ENCODE measurements at places on chromosomes 16 and 17. TPM values are rescaled to one million over a fixed set of nuclear protein-coding genes. Genes with fewer than 3 reads are reported as not detected.

- DNase-seq, result no peak
These were observed 21.6 kb downstream of the LASP1 start for GRCh38 chr17:38891441-38891840.

BCL6B gene
- 11.2 TPM for total RNA-seq

DNA sequence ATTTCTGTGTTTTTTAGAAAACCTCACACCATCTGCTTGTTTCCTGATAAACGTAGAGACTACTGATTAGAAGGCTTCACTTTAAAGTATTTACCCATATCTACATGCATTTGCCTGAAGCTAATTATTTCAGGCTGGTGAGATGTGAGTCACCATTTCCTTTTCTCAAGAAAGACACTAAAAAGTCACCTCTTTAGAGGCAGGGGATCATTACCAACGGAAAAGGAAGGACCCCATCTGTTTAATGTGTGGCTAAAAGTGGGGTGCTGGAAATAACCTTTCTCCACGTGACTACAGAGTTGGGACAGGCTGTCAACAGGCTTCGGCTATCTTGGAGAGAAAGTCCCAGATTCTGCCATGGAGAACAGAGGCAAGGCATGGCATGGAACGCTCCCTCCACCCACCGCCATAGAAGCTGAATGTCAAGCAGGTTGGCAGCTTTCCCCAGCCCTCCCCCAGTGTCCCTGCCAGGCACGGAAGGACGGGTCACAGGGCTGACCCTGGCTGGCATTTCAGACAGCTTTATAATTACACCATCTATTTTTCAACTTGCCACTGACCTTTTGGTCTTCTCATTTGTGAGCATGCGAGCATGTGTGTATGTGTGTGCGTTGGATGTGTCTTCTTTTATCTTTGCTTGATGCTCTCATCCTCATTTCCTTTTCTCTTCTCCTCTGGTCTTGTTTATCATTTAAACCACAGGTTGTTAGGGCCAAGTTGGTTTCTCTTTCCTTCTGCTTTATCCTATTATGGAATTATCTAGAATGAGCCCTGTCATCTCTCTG lies 157.0 kb downstream of the CPPED1 start:
- no peak for DNase-seq

DNA sequence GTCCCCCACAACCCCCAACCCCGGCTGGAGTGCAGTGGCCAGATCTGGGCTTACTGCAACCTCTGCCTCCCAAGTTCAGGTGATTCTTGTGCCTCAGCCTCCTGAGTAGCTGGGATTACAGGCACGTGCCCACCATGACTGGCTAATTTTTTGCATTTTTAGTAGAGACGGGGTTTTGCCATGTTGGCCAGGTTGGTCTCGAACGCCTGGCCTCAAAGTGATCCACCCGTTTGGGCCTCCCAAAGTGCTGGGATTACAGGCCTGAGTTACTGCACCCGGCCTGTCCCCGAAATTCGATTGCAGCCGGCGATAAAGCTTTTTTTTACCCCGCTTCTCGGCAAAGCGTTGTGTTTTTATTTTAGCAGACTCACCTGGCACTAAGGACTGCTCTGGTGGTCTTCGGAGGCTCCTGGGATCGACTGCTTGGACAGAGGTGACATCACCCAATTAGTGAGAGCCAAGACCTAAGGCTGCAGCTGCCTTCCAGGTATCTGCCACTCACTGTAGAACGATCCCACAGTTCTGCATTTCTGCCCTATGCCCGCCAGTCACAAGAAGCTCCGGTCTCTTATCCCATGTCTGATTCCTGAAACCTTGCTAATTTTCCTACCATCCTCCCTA lies 82.2 kb upstream of the ARL4D start:
- no peak for DNase-seq

PHF12 gene
- total RNA-seq, result 47.1 TPM

FAM171A2 gene
- 3.5 TPM for total RNA-seq

DNA sequence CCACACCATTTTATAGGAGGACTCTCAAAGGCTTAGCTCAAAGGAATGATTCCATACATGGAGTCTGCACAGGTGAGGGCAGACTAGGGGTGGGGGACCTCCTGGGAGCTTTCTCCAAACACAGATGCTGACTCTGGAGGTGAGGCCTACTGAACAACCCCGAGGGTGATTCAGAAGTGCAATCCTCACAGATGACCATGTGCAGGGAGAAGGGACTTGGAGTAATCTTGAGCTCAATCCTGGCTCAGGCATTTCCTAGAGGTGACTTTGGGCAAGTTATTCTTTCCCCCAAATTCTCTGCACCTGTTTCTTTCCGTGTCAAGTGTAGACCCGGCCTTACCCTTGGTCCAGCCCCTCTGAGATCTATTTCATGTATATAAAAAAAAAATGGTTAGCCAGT lies 401.5 kb downstream of the SLC39A11 start:
- DNase-seq, result no peak

- DNase-seq, result no peak
These were observed 36.6 kb upstream of the ACSM2B start for GRCh38 chr16:20612551-20613480.

DNA sequence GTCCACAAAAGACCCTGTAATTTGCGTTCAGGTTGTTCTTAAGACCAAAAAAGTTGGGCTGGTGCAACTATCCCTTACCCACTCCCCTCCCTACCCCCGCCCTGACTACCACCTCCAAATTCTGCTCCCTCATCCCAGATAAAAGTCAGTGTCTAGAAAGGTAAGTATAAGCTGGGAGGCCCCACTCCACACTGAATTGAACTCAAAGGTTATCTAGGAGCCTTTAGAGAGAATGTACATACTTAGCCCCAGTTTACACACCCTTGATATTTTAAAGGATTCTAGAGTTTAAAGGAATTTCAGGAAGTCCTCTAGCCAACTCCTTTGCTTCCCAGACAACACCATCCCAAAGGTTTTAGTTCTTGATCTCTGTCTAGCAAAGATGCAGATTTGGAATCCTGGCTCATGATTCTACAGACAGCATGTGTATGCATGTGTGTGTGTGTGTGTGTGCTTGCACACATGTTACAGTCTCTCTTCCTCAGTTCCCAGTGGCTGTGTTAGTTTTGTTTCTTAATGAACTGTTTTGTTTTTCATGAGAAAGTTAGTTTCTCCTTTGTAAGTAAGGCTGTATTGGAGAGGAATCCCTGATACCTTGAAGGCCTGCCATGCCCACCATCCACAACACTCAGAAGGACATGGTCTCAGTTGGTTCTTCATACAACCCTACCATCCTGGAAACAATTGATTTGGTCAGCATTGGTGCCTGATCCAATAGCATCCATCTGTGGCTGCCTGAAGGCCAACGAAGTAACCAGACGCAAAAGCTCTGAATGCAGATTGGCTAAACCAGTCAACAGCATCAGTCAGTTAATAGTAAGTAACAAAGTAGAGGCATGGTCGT lies 281.3 kb downstream of the SOX9 start:
- no peak for DNase-seq

TBC1D3G gene
- total RNA-seq, result not detected

ANKRD13B gene
- 13.2 TPM for total RNA-seq

DNA sequence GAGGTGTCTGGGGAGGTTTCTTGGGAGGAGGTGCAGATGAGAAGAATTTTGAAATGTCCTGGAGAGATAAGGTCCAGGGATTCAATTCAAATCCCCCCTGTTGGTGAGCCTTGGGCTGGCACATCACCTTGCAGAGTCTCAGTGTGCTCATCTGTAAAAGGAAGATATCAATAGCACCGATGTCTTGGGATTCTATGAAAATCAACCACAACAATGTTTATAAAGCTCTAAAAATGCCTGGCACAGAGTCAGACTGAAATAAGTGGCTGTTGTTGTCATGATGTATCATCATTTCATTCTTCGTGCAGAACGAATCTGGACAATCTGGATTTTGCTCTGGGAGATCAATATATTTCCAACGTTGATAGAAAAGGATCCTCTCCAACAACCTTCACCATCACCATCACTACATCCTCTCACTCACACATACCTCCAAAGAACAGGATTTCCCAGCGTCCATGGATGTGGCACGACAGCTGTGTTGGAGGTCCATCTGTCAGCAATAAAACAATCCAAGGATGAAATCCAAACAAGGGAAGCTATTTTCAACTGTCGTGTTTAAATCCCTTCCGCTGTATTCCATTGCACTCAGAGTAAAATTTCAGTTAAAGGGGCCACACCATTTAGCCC lies 393.7 kb upstream of the DYNLRB2 start:
- DNase-seq, result no peak

DNA sequence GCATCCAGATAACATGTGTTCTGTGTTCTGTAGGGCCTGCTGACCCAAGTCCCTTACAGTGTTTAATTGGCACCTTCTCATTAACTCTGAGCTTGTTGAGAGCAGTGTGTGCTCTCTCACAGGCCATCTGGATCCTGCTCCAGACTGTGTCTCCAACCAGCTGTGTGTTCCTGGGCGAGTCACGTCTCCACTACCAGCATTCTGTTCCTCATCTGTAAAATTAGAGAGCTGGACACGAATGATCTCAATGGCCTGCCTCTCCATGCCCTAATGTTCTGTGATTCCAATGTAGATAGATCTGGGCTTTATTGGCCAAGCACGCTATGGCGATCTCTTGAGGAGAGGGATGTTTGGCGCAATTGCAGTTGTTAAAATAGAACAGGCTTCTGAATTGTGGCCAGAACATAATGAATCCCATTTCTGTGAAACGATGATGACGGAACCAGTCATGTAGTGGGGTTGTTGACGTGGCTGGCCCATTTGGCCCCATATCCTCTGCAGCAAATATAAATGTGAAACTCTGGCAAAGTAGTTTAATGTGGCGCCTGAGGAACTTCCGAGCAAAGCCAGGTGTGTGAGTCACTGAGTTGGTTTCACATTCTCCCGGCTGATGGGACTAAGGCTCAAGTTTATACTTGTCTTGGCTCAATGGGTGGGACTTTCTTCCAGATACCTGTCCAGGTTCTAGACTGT lies 22.2 kb downstream of the TBX4 start:
- no peak for DNase-seq

GRCh38 chr17:29607557-29608195 lies 14.7 kb downstream of the ANKRD13B start:
- no peak for DNase-seq

DNA sequence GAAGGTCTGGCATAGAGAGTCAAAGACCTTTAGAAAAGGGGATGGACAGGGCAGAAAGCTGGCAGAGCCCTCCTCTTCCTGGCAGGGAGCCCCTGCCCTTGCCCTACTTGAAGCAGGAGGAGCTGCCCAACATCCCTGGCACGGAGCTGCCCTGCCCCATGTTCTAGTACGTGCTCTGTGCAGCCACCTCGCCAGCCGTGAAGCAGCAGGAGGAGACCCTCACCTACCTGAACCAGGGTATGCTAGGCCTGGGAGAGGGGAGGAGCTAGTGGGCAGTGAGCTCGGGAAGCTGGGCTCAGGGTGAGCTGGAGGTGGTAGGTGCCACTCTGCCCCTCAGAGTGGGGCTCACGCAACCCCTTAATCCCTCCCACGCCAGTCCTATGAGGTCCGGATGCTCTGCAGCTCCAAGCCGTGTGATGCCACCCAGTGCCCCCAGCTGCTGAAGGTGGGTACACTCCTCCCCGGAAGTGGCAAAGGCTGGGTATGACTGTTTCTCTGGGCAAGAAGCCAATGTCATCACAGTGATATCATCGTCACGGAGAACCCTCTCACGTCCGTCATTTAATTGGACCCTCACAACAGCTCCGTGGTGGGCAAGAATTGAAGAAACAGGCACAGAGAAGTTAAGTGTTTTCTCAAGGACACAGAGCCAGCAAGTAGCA lies 12.7 kb upstream of the STAC2 start:
- DNase-seq, result no peak

GRCh38 chr17:57823469-57824401 lies 26.1 kb downstream of the MRPS23 start:
- DNase-seq, result no peak

DNA sequence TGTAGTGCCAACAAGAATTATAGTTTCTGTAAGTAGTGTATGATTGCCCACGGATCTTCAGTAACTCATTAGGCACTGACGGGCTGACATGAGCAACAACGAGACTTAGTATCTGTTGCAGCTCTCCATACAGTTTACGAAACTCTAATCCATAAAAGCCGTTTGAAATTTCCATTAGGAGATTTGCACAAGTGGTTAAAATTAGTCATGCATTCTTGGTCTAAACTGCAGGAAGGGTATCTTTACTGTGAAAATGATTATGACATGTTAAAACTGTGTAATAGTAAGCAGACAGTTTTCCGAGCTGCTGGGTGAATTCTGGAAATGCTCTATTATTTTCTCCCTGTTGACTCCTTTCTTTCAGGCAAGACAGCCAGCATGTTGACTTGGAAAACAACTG lies 605.0 kb downstream of the WWOX start:
- no peak for DNase-seq

PRSS36 gene
- 4.1 TPM for total RNA-seq

KRT32 gene
- not detected for total RNA-seq

TBC1D3D gene
- not detected for total RNA-seq

DNA sequence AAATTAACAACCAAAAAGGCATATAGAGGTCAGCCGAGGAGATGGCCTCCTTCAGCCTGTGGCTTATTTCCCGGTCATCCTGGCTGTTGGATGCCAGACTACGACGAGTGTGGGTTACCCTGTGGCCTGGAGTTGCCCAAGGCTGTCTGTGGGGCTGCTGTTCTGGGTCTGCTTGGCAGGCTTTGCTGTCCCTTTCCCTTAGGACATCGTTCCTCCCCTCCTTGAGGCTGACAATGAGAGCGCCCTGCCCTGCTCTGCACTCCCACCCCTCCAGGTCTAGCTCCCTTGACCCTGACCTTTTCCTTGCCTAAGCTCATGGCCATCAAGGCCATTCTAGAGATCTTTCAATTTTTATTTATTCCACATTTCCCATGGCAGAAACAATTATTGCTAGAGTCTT lies 1.9 kb upstream of the CBFB start:
- no peak for DNase-seq

ZNF652 gene
- total RNA-seq, result 50.0 TPM

TCAP gene
- not detected for total RNA-seq

NLGN2 gene
- 8.3 TPM for total RNA-seq

- DNase-seq, result no peak
These were observed 54.9 kb downstream of the BEAN1 start for GRCh38 chr16:66481943-66482390.

- DNase-seq, result no peak
These were observed 24.7 kb upstream of the TMC7 start for GRCh38 chr16:18959031-18959505.

SOCS3 gene
- 186 TPM for total RNA-seq

KCNH4 gene
- 0.44 TPM for total RNA-seq

DNA sequence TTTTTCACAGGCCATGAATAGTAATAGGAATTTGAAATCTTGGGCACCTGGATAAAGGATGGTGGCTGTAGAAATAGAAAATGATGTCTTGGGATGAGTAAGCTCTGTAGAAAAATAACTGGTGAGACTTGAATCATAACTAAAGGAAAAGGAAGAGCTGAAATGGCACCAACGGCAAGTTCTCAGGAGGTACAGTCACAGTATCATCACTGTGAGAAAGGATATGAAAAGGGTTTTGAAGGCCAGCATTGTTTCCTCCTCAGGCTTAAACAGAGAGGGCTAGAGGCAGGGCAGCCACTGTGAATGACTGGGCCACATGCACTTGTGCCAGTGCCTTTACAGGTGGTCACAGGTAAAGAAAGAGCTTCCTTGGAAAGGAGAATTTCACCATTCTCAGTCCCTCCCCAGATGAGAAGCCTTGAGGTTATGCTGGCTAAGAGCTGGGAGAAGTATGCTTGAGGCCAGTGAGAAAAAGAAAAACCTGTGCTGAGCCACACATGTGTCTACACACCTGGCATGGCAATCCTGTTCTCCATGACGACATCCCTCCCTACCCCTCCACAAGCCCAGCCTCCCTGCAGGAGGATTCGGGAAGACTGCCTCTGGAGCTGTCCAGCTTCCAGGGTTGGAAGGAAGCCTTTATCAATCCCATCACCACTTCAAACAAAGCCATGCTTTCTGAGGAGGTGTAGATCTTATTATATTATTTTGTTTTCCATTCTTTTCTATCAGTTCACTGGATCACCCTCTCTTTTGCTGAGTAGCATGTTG lies 3.8 kb upstream of the ANKFN1 start:
- DNase-seq, result no peak
